ENCODE measurements at places on chromosomes 1 and 21.

GRCh38 chr1:202010180-202011015, at the start of gene ELF3:
TSS of gene ELF3 (plus strand) at chr1:202010587. CDS start at chr1:202011137, 550 bp downstream.
- no peak for DNase-seq

- DNase-seq, result no peak
These were observed 71.2 kb downstream of the DPYD start for GRCh38 chr1:97849345-97850340.

DNA sequence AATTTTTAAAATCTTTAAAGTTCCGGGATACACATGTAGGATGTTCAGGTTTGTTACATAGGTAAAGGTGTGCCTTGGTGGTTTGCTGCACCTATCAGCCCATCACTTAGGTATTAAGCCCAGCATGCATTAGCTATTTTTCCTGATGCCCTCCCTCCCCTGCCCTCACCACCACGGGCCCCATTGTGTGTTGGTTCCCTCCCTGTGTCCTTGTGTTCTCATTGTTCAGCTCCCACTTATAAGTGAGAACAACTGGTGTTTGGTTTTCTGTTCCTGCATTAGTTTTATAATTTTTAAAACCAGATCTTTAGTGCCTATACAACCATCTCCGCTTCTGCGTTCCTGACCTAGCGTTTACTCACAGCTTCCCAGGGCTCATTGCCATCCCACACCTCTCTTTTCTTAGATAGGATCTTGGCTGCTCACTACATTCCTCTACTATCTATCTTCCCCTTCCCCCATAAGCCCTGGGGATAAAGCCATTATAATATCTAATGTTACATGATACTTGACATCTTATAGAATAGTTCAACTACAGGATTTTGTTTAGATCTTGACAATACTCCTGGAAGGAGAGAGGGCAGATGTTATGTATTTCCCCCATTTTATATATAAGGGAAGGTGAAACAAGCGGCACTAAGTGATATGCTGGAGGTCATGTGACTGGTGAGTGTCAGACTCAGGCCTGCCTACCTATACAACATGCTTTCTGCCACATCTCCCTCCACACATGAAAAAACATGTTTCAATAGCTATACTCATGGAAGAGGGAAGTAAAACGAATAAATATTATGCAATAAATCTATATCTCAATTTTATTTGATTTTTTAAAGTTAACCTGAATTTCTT, 52.3 kb upstream of the DNAJC6 start:
- no peak for DNase-seq

GRCh38 chr21:45629046-45629981, 14.2 kb upstream of the PCBP3 start:
- no peak for DNase-seq

DNA sequence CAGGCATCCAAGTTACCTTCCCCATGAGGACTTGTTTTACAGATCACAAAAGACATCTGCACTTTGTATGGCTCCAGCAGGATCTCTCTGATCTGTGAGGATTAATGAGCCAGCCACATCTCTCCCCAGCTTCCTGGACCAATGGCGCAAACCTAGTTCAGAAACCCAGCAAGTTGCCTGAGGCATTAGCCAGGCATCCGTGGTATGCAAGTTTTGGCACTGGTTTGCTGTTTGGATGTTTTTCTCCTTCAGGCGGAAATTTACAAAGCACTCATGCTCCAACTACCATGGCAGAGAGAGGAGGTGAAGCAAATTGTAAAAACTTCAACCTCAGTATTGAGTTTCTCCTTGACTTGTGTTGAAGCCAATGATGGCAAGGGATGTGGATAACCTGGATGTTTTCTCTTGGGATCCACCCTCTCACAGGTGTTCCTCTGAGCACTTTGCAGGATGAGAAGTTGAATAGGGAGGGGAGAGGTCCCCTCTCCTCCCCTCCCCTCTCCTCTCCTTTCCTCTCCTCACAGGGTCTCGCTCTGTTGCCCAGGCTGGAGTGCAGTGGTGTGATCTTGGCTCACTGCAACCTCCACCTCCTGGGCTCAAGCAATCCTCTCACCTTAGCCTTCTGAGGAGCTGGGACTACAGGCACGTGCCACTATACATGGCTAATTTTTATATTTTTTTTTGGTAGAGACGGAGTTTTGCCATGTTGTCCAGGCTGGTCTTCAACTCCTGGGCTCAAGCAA, 25.6 kb upstream of the ENO1 start:
- no peak for DNase-seq

All from stimulated activated CD8-positive, alpha-beta memory T cell treated with anti-CD3 and anti-CD28 coated beads, Interleukin-7, amount 100 ng/mL, for 24 hours (primary cell).